Pancreas (tissue), 10 donors: ENCODE measurements at places on chromosomes 5 and 9. TPM values are rescaled to one million over a fixed set of nuclear protein-coding genes. Genes with fewer than 3 reads are reported as not detected.

CCDC112 gene
- 5.0 TPM for total RNA-seq

PCDHGB6 gene
- total RNA-seq: 2.2 TPM

INSL4 gene
- not detected for total RNA-seq

DNA sequence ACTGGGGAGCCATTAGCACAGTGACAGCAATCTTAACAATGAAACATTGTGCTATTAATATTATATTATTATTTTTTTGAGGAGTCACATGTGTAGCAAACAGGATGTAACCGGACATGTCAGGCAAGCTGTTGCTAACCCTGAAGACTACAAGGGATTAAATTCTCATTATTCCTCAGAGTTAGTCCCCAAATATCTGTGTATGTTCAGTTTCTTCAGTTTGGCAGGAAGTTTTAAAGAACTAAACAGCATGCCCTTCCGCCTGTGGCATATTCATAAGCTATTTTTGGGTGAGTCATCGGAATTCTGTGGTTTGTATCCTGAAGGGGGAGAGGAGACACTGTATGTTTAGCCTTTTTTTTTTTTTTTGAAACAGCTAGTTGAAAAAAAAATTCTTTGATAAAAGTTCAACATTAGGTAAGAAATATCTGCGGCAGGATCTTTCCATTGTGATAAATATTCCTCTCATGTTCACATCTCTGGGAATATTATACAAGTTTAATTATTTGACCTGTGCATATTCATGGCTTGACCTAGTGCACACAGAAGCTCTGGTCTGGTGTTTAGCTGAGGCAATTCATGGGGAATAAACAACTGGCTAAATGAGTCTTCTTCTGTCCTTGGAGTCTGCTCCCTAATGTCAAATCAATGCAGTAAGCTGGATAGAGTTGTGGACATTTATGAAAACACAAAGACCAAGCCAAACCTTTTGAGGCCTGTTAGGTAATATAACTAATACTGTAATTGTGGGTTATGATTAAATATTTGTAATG lies 202.7 kb upstream of the CDKN2B start:
- DNase-seq: no peak

GRCh38 chr5:80318212-80318611 lies 1.6 kb upstream of the SPZ1 start:
- DNase-seq: no peak

- no peak for DNase-seq
Measured at GRCh38 chr5:133252133-133252480, 200.3 kb downstream of the HSPA4 start.

GRCh38 chr9:6450641-6451375 lies 37.8 kb downstream of the UHRF2 start:
- DNase-seq: no peak

NR6A1 gene
- 2.2 TPM for total RNA-seq

TSPAN17 gene
- total RNA-seq: 26.6 TPM

GPX8 gene
- total RNA-seq: 7.6 TPM

CCDC180 gene
- total RNA-seq: 2.7 TPM

PROB1 gene
- 0.38 TPM for total RNA-seq

DNA sequence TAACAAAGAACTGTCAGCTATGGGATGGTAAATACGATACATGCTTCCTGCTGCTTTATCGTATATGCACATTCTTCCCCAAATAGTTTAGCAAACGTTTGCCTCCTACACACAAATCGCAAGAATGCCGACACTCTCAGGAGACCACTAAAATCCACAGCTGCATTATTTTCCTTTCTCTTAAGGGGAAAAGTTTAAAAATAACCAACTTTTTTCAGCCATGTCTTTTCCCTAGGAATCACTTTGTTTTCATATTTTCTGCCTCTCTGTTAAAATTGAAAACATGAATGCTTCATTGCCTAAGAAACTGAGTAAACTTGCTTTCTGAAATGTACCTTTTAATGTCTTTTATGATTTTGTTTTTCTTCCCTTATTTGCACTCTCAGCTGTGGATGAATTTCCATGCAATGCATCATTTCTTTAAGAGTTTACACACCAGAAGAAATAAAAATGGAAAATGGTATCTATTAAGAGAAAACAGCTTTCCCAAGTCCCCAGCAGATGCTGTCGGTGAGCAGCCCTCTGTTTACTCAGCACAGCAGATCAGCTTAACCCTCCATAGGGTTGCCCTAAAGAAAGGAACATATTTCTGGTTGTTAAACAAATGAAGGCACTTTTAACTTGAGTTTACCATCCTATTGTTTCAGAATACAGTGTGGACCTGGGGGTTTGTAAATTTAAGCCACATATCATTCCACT lies 66.2 kb downstream of the IZUMO3 start:
- DNase-seq: no peak

DNA sequence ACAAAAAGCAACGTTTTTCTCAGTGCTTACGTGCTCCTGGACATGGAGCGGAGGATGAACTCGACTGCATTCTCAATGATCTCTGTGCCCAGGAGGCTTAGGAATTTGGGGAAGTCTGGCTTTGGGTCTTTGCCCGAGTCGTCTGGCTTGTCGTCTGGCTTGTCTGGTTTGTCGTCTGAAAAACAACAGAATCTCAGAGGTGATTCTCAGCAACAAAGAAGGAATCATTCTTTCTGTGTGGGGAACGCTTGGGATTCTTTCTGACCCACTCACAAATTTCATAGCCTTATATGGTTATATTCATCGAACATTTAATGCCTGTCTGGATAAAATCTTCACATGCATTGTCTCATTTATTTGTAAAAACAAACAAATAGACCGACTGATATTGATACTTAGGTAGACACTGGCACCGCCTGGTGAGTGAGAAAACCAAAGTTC lies 4.7 kb downstream of the C5orf46 start:
- DNase-seq: no peak

GRCh38 chr9:78295731-78296130 lies 1.2 kb upstream of the PSAT1 start:
- DNase-seq: no peak

DNA sequence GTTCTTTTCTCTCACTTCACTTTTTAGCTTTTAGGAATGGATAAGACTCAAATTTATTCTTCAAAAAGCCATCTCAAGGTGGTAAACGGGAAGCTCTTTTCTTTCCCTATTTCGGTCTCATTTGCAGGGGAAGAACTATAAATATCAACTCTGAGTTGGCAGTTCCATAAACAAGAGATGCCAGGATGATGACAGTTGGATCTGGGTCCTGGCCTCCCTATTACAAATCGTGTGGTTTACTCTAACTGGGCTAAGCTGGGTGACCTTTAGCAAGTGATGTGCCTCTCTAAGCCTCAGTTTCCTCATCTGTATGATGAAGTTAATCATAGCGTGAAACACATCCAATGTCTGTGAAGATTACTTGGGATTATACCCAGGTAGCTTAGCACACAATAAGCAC lies 44.2 kb downstream of the TLE4 start:
- DNase-seq: no peak
